Inflammatory macrophage treated with lipopolysaccharide for 1 hour (primary cell): ENCODE measurements at places on chromosomes 16 and 17.

- peak; percentile 87 for DNase-seq
These were observed 23.9 kb downstream of the ZNF213 start for GRCh38 chr16:3158510-3159314.

- DNase-seq, result no peak
These were observed 41.7 kb downstream of the PIPOX start for GRCh38 chr17:29084541-29085146.

GRCh38 chr16:11126399-11127054, 129.5 kb downstream of the SOCS1 start:
- peak; percentile 68 for DNase-seq

GRCh38 chr16:85465328-85466303, 147.5 kb upstream of the GSE1 start:
- no peak for DNase-seq

- no peak for DNase-seq
These were observed 35.8 kb downstream of the MPRIP start for GRCh38 chr17:17077861-17078732.

GRCh38 chr17:74223901-74224300, 10.5 kb downstream of the TTYH2 start:
- no peak for DNase-seq

- no peak for DNase-seq
These were observed 12.6 kb upstream of the ARL5C start for GRCh38 chr17:39178536-39178935.

- DNase-seq, result no peak
These were observed 22.7 kb downstream of the ZNF469 start for GRCh38 chr16:88405216-88406060.

DNA sequence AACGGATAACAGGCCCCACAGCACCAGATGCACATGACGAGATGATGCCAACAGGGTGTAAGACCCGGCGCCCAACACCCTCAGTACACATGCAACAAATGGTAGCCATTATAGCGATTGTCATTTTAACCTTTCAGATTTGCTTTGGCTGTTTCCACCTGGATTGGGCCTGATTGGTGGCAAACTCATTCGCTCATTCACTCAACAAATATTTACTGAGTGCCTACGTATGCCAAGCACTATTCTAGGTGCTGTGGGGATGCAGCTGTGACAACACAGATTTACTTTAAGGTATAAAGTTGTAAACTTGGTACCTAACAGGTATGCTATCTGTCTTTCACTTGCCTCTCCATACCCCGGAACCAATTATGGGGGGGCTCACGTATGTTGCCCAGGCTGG, 66.8 kb downstream of the SRCIN1 start:
- no peak for DNase-seq

GRCh38 chr17:57612202-57613071, 132.7 kb downstream of the CCDC182 start:
- DNase-seq, result no peak

GRCh38 chr17:70862295-70862694, 693.0 kb downstream of the KCNJ2 start:
- no peak for DNase-seq

GRCh38 chr16:84543253-84543652, 38.8 kb upstream of the MEAK7 start:
- no peak for DNase-seq

DNA sequence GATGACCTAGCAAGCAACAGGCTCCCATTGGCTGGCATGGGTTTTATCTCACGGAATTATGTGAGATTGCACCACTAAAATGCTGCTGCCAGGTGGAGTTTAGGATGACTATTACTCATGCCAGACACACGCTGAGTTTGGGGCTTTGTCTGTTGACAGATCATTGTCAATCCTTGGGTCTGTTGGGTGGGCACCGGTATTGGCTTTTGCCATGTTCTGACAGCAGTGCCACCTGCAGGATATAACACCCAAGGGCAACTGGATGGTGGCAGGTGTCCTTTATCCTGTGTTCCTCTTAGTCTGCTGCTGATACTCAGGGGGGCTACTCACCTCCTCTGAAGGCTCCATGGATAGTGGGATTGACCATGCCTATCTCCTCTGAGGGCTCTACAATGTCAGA, 221.6 kb upstream of the DYNLRB2 start:
- DNase-seq, result no peak

GRCh38 chr16:61549327-61549726, 486.9 kb downstream of the CDH8 start:
- no peak for DNase-seq

- DNase-seq, result no peak
These were observed 263.6 kb downstream of the SHISA9 start for GRCh38 chr16:13165024-13165423.

- DNase-seq, result no peak
These were observed 6.3 kb upstream of the NETO2 start for GRCh38 chr16:47150067-47150466.

GRCh38 chr16:79229361-79229760, 371.2 kb downstream of the MAF start:
- DNase-seq, result no peak

GRCh38 chr16:49085686-49086085, 196.0 kb downstream of the CBLN1 start:
- DNase-seq, result no peak

GRCh38 chr16:54360681-54361080, 74.1 kb upstream of the IRX3 start:
- DNase-seq, result no peak

- no peak for DNase-seq
These were observed 4.1 kb downstream of the GRIN2A start for GRCh38 chr16:10178080-10178479.

DNA sequence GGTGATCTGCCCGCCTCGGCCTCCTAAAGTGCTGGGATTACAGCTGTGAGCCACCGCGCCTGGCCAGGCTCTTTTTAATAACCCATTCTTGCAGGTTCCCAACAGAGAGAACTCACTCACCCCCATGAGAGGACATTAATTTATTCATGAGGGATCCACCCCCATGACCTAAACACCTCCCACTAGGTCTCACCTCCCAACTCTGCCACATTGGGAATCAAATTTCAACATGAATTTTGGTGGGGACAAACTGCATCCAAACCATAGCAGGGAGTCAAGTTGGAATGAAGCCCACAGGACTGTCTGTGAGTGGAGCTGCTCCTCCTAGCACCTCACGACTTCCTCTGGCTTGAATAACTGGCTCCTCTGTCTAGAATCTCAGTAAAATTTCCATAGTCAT, 85.5 kb downstream of the WWP2 start:
- DNase-seq, result no peak
